ENCODE measurements at places on chromosomes 5 and 9. TPM values are rescaled to one million over a fixed set of nuclear protein-coding genes. Genes with fewer than 3 reads are reported as not detected.

DNA sequence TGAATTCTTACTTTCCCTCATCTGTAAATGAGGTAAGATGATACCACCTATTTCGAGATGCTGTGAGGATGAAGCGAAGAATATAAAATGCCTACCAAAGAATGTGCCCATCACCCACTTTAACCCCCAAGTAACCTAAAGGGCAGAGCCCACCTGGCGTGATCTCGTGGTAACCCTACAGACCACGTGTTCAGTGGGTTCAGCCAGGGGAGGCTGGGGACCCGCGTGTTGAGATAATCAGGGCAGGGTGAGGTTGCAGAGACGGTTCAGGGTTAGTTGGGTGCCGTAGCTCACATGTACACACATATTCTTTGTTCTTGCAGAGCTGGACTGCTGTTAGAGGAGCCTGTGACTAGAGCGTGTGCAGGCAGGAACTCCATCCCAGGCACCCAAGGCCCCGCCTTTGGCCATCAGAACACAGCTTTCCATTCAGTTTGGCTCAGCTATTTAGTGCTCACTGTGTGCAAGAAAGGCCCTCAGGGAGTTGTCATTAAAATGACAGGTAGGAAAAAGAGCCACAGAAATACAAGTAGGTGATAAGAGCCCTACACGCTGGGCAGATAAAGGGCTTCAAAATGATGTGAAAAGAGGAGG, 56.5 kb upstream of the HAND1 start:
- DNase-seq, result no peak

- DNase-seq, result no peak
Observed at GRCh38 chr9:73741316-73741715, 589.7 kb downstream of the ANXA1 start.

GRCh38 chr9:18798106-18798505, 234.9 kb downstream of the SAXO1 start:
- DNase-seq, result no peak

GRCh38 chr5:96822686-96823459, 15.1 kb upstream of the ERAP1 start:
- no peak for DNase-seq

GRCh38 chr5:35651002-35651756, 33.5 kb downstream of the SPEF2 start:
- DNase-seq, result peak; percentile 19

DNA sequence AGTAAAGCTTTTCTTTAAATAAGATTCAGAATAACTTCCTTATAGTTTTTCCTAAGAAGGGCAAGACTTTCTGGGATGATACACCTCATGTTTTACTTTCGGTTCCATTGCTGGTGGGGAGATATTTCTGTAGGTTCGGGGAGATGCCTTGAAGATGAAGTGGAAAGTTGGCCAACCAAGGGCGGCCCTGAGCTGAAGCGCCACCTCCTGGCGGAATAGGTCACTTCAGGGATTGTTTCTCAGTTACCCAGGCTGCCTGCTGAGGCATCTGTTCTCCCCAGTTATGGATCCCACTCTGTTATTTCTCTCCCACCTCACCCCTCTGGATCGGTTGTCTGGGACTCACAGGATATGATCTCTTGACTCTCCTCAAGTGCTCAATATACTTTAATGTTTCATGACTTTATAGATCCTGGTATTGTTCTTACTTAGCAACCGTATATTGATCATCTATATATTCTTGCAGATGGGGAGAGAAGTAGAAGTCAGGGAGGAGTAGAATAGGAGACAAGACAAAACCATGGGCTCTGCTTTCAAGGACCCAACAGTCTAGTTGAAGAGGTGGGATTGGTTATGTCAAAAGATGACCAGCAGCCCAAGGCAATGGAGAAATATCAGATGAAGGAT, 23.4 kb downstream of the MEGF10 start:
- DNase-seq, result peak; percentile 82

DNA sequence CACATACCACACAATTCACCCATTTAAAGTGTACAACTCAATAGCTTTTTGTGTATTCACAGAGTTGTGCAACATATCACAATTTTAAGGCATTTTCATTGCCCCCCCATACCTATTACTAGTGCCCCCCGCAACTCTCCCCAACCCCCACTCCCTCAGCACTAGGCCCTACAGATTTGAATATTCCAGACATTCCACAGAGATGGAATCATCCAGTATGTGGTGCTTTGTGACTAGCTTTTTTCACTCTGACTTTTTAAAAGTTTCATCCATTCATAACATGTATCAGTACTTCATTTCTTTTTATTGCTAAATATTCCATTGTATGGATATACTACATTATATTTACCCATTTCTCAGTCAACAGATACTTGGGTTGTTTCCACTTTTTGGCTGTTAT, 102.9 kb upstream of the LRRTM2 start:
- no peak for DNase-seq

- DNase-seq, result no peak
Observed at GRCh38 chr5:81317536-81317935, 16.1 kb downstream of the ZCCHC9 start.

The LIX1 gene
- not detected for total RNA-seq

The PRRX2 gene
- total RNA-seq, result 2.3 TPM

The PPP1R2B gene
- not detected for total RNA-seq
